ENCODE measurements at places on chromosomes 4 and X. TPM values are rescaled to one million over a fixed set of nuclear protein-coding genes. Genes with fewer than 3 reads are reported as not detected.

Gene AWAT2
- not detected for polyA plus RNA-seq

Gene USP17L15
- polyA plus RNA-seq: not detected

DNA sequence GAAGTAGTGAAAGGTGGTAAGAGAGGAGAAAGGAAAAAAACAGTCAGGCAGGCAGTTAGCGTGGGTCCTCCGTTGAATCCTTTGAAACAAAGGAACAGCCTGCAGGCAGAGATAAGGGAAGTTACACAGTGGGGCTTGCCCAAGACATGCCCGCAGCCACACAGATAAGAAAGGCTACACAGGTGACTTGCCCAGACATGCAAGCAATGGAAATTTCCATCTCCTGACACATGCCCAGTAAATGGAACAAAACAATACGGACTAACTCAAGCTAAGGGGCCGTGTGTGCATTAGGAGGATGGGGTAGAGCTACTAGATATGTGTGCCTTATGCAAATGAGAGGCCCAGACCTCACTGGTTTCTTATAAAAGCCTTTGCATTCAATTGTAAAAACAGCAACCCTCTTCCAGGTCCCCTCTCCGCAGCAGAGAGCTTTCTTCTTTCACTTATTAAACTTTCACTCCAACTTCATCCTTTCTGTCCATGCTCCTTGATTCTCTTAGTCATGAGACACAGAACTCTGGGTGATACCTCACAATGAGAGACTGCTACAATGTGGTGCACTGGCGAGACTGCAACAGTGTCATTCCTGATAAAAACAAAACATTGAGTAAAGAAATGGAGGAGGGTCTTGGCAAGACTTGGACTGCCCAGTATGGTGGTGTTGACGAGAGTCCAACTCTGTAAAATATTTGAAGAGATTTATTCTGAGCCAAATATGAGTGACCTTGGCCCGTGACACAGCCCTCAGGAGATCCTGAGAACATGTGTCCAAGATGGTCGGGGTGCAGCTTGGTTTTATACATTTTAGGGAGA lies 997.4 kb upstream of the PRKX start:
- no peak for DNase-seq

DNA sequence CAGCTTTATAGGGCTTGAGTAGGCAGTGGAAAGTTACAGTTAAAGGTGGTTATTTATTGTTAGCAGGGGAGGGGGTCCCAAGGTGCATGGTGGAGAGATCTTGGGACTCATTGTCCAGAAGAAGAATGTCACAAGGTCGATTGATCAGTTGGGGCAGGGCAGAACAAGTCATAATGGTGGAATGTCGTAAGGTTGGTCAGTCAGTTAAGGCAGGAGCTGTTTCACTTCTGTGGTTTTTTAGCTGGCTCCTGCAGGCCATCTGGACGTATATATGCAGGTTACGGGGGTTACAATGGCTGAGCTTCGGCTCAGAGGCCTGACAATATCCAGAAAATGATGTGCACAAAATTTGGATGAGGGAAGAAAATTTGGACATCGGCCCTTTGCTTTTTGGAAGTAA lies 7.1 kb downstream of the OFD1 start:
- DNase-seq: no peak

DNA sequence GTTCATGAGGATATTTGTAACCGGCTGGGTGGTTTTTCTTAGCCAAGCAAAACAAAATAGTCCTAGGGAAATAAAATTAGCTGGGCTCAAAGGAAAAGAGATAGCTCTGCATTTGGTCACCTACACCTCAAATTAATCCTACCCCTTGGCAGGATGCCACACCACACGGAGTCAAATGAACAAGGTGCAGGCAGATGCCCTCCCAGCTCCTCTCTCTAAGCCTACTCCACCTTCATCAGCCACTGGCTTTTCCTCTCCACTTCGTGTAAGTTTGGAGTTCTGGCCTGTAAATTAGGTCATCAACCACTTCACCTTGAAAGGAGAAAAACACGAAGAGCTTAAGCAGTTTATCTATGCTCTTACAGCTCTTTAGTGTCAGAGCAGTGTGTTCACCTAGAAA lies 1.4 kb downstream of the DDIT4L start:
- no peak for DNase-seq

GRCh38 chr4:110626532-110627153 lies 3.8 kb upstream of the PITX2 start:
- DNase-seq: no peak

DNA sequence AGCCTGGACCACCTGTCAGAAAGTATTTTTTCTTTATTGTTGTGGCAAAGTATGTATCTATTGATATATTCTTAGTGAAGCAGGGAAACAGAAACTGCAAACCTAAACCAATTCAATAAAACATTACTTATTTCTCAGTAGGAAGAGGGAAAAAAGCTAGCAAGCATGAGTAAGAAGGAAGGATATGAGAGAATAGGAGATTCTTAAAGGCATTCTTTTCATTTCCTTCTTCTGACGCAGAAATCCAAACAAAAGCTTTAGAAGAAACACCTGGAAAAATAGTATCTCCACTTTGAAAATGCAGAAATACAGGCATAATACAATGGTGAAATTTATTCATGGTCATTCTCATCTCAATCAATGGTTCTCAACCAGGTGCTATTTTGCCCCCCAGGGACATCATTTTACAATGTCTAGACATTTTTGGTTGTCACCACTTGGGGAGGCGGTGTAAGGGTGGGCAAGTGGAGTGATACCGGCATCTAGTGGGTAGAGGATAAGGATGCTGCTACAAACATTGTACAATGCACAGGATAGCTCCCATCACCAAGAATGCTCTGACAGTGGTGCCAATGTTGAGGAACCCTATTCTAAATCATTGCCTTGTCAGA lies 21.7 kb upstream of the ATXN3L start:
- DNase-seq: no peak
